Stromal cell of bone marrow (primary cell): ENCODE measurements at places on chromosomes 12 and 14.
A peak's percentile ranks its signal among the peaks of the same experiment; 100 is the strongest.

GRCh38 chr12:78171061-78171460 is 340.4 kb downstream of the NAV3 start:
- DNase-seq: no peak

DNA sequence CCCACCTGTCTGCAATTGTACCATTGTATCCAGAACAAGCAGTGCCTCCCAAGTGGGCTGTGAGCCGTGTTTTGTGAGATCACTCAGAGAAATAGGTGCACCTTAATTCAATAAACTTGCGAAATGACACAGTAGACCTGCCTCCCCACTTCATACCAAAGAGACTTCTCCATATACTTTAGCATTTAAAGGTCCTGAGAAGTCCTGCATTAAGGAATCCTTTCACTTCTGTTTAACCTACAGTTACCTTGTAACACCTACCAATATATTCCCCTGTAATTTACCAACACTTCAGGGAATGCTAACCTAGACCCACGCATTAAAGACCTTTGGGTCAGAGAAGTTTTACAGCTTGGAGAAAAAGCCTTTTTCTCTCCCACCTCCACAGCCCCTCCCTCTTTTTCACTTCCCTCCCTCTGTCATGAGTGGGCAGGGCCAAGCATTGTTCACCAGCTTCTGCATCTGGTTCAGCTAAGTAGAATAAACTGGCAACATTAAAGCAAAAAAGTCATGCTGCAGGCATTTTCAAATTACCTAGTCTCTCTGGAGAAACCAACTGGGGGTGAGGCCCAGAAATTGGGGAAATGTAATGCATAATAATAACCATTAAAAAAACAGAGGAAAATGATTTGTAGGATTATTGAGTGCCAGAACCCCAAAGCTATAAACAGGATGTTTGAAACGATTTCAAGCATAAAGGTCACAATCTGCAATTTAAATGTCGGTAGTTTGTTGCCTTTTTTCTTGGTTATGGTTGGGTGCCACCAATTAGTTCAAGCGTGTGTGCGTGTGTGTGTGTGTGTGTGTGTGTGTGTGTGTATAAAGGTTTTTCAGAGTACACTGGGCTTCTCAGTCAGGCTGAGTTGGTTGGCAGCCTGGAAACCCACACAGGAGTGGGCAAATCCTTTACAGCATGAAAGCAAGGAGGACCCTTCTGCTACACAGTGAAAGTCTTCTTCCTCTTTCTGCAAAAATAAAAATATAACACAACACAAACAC is 13.7 kb upstream of the WSCD2 start:
- DNase-seq: no peak

- DNase-seq: no peak
These were observed 95.8 kb upstream of the HMGA2 start for GRCh38 chr12:65728455-65728847.

DNA sequence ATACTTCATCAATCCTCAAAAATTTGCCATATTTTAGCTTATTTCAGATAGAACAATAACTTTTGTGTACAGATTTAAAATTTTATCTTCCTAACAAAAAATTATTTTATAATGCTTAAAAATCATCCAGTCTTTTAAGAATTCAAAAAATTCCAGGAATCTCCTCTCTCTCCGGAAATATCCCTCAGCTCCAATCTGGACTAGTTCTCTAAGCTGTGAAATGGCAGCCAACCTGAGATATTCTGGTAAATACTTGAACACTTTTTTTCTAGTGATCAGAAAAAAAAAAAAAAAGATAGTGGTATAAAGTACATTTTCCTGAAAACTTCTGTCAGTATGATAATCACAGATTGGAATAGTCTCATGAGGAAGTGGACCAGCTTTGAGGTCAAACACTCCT is 57.6 kb downstream of the SSPN start:
- DNase-seq: no peak

DNA sequence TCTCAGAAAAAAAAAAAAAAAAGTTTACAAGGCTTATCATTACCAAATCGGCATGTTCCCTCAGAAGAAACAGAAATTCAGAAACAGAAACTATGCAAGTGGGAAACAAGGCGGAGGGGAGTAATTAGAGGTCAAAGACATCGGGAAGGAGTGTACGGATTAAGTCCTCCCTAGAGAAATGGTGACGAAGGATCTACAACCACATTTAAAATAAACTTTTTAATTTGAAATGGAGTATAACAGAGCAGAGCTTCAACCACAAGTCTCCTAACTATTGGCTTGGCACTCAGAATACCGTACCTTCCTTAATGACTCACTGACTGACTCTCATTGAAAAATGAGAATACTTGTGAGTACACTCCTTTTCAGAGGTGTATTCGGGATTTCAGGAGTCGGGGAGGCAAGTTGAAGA is 908 bp downstream of the ENTPD5 start:
- peak; percentile 58 for DNase-seq

DNA sequence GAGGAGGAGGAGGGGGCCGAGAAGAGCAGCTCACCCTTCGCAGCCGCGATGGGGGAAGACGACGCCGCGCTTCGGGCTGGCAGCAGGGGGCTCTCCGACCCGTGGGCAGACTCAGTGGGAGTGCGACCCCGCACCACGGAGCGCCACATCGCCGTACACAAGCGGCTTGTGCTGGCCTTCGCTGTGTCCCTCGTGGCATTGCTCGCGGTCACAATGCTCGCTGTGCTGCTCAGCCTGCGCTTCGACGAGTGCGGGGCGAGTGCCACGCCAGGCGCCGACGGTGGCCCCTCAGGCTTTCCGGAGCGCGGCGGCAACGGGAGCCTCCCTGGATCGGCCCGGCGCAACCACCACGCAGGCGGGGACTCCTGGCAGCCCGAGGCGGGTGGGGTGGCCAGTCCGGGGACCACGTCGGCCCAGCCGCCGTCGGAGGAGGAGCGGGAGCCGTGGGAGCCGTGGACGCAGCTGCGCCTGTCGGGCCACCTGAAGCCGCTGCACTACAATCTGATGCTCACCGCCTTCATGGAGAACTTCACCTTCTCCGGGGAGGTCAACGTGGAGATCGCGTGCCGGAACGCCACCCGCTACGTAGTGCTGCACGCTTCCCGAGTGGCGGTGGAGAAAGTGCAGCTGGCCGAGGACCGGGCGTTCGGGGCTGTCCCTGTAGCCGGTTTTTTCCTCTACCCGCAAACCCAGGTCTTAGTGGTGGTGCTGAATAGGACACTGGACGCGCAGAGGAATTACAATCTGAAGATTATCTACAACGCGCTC is 745 bp downstream of the TRHDE start:
- no peak for DNase-seq

DNA sequence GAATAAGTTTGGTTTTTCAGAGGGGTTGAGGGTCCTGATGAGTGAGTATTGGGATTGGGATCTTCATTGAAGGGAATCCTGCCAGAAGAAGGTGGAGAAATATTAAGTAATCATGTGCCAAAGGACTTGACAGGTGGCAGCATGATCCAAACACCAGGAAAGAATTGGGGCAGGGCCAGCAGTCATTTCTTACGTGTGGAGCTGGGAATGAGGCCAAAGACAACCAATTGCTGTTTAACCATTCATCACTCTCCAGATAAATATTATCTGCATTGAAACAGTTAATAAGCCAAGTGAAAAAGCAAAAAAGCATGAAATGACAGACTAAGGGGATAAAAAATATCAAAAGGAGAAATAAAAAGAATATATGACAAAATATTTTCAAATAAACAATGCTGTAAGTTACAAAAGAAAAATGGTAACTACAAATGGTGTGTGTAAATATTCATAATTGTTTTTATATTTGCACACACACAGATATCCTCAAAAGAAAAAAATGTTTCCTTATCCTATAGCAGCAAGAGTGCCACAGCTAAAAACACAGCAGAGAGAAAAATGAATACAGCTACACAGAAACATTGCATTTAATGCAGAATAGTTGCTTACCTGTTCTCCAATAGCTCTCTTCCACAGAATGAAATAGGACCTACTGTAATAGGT is 26.2 kb downstream of the C2CD5 start:
- DNase-seq: no peak

DNA sequence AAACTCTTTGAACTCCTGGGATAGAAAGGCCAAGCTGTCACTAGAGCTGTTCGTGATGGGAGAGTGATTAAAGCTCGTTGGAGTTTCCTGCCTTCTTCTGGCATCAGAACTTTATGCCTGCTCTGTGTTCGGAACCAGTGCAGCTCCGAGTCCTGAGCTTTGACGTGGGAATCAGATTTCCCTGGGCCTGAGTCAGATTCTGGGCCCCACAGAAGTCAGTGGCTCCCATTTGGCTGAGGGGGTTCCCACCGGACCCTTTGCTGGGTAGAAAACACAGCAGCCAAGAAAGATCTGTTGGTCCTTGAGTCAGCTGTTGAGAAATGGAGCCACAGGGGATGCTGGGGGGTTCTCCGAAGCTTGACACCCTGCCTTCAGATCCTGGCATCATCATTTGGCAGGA is 238.0 kb downstream of the CHST11 start:
- DNase-seq: peak; percentile 50

- no peak for DNase-seq
These were observed 29.1 kb downstream of the JDP2 start for GRCh38 chr14:75456997-75457335.

GRCh38 chr14:81991998-81992397 is 458.3 kb upstream of the SEL1L start:
- DNase-seq: no peak

DNA sequence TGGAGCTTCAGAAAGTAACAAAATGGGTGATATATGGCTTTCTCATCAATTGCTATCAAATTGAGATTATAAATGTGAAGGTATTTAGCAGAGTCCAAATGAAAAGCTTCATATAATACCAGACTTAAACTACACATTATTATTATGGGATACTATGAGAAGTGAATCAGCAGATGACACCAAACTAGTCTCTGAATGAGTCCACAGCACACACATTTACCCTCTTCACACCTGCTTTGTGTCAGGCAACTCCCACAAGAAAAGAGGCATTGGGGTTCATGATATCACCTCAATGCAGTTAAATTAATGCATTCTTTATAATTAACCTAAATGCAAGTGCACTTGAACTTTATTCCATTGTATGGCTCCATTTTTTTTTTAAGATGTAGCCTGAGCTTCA is 330.5 kb downstream of the BCL11B start:
- DNase-seq: no peak

DNA sequence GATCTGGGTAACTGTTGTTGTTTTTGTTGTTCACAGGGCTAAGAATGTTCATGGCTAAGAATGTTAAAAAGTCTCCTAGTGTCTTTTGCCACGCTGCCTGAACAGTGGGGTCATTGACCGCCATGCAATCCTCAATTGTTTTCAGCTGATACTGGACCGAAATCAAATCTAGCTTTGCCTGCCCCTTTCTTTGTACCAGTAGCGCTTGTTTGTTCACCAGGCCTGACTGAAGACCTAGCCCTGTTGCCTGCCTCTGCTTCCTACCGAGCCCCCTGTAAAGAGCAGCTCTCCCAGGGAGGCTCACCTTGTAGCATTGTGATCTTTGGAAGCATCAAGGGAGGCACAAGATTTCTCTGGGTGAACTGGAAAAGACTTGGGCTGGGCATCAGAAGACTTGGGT is 6.7 kb downstream of the PSEN1 start:
- no peak for DNase-seq

- no peak for DNase-seq
These were observed 96.7 kb downstream of the ETV6 start for GRCh38 chr12:11746024-11746771.

DNA sequence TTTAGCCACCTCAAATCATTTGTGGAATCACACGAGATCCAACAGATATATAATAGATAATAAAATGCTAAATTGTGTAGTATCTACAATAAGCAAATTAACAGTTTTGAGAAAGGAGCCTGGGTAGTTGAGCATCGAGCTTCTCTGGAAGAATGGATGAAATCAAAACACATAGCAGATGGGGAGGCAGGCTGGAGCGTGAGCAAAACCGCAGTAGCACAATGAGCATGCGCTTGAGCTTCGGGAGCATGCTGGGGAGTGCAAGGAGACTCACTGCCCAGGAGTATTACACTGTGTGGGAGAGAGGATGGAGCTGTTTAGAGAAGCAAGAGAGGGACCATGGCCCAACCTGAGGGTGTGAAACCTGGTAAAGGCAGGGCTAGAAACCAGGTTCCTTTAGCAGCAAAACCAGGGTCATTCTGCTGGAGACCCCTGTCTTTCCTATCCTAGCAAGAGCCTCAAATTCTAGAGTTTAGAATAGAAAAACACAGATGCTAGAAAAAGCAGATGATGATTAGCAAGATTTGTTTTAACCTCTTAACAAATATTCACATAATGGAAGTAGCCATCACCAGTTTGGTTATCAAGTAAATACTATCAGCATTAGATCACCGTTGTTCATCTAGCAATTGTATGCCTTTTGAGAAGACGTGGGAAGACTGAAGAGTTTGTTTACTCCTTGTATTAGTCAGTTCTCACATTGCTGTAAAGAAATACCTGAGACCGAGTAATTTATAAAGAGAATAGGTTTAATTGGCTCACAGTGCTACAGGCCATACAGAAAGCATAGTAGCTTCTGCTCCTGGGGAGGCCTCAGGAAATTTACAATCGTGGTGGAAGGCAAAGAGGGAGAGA is 484.8 kb downstream of the EGLN3 start:
- DNase-seq: no peak

DNA sequence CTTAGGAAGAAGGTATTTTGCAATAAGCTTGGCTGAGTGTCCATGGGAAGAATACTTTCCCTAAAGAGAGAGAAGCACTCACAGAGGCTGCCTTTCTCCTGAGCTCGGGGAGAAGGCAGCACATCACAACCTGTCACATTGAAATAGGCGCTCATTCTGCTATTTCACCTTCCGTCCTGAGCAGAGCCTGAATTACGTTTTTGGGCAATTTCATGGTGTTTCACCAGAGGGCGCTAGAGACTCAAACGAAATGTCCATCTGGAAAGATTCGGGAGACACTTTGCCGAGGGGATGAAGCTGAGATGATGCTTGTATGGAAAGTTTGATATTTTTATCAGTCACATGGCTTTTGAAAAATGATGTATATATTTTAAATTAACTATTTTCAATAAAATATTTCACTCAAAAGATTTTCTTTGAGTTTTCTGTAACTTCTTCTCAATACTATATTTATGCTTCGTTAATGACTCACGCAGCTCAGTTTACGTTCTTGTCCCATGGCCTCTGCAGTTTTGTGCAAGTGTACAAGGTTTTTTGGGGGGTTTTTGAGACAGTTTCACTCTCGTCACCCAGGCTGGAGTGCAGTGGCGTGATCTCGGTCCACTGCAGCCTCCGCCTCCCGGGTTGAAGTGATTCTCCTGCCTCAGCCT is 17.4 kb upstream of the B4GALNT3 start:
- no peak for DNase-seq
